ENCODE measurements at places on chromosomes 7 and 10.
A peak's percentile ranks its signal among the peaks of the same experiment; 100 is the strongest.

- no peak for DNase-seq
Observed at GRCh38 chr7:4113976-4114375, 568.1 kb upstream of the FOXK1 start.

- no peak for DNase-seq
Observed at GRCh38 chr7:11792166-11792565, 39.8 kb downstream of the THSD7A start.

DNA sequence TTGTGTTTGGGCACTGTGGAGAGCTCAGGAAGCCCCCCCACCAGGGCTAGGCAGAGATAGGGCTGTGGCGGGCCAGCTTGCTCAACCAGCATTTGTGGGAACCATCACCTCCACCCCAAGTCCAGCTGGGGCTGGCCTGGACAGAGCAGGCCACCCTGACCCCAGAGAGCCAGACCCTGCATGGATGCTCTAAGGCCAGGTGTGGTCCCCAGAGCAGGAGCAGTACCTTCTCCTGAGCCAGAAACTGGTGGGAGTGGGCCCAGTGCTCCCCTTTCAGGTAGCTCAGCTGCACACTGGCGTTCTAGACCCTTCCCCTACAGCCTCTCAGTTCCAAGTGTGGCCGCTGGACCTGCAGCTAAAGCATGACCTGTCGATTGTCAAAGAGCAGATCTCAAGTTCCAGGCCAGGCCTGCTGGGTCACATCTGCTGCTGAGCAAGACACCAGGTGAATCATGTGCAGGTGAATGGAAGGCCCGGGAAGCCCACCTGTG lies 57.2 kb downstream of the RASGEF1A start:
- DNase-seq: no peak

DNA sequence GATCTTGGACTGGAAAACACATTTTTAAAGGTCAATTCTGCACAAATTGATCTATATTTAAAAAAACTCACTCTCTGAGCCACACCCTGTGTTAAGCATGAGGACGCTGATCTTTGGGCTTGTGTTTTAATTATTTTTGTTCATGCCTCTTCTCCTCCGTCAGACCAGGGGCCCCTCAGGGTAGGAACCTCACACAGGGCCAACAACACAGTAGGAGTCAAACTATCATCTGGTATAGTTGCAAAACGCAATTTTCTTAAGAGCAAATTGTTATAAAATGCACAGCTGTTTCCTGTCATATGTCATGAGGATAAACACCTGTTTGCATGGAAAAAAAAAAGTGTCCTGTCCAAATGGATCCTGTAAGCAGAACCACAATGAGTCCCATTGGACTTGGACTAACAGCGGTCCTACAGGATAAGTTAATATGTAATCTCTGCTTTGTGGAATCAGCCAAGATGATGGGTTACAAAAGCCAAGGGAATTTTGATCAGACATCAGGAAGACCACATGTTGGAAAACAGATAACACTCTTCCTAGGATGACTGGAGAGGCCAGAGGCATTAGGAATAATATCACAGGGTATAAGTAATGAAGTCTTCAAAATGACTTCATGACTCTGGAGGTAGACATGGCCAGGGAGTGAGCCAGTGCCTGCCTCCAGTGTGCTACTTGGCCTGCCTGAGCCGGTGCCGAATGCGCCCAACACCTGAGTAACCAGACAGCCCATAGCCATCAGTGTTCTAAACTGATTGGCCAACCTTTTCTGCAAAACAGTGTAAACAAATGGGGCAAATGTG lies 184.9 kb upstream of the ADCY1 start:
- DNase-seq: no peak

- DNase-seq: no peak
Observed at GRCh38 chr7:22476824-22477223, 23.2 kb downstream of the STEAP1B start.

DNA sequence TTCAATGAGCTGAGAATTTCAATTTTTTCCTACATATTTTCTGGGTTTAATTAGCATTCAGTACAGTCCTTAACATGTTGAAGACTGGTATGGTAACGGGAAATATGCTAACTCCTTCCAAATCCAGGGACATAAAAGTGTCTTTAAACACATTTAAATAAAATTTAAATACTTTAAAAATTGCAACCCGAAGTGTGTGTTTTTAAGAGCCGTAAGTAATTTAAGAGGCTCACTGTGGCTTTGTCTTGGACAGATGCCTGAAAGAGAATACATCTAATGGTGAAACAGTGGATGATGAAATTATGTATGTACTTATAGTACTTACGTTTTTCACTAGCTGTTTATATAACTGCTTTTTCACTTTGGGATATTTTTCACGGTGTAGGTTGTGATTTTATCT lies 687.3 kb upstream of the CELF2 start:
- no peak for DNase-seq

DNA sequence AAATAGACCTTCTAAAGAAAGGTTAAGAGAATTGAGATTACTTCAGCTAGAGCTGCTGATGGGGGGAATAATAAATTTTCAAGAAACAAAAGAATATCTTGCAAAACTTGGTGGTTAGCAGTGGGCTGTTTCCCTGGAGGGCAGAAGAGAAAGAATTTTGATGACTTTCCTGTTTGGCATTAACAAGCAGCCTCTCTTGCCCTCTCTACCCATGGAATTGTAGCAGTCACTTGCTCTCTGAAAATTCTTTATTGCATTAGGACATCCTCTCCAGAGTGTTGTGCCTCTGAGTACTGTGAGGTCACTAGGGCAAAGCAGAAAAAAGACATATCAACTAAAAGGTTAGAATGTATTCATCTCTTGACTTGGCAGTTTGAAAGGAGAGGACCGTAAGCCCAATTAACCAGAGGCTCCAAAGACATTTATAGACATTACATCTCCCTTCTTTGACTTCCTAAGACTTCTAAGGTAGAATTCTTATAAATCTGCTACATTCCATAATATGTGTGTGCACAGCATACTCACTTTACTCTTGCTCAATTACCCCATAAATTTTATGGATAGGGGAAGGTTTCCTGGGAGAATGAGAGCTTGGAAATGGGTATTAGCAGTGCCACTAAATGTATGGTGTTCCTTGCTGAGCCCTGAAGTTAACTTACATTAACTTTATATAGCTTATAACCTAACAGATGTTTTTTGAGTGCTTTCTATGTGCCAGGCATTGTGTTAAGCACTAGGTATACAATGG lies 215.3 kb downstream of the KIF20B start:
- DNase-seq: no peak

- no peak for DNase-seq
Observed at GRCh38 chr7:26743205-26743604, 121.2 kb downstream of the SKAP2 start.

- DNase-seq: peak; percentile 78
Observed at GRCh38 chr10:30002426-30003266, 56.7 kb downstream of the JCAD start.

Data from left colon (tissue), 2 donors.